ENCODE measurements at places on chromosomes 7 and 10.

DNA sequence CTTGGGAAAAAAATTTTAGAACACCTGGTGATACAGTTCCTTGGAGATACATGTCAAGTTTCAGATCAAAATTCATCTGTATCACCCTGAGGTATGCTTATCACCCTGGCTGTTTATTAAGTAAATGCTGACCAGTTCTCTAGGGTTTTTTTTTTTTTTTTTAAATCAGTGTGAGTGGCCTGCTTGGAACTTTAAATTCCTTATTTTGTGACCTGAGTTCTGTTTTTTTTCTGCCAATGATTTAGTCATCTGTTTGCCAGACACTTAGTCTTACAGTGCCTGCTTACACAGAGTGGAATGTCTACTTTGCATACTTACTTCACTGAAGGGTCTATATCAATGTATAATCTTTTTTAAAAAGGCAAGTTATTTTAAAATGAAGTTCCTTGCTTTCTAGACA is 1.8 kb downstream of the TSPAN13 start:
- no peak for DNase-seq

DNA sequence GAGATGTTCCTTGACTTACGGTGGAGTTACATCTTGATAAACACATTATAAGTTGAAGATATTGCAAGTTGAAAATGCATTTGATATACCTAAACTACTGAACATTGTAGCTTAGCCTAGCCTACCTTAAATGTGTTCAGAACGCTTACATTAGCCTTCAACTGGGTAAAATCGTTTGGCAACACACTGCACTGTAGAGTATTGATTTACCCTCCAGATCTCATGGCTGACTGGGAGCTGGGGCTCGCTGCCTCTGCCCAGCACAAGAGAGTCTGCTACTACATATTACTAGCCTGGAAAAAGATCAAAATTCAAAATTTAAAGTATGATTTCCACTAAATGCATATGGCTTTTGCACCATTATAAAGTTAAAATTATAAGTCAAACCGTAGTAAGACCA is 7.5 kb upstream of the AGR3 start:
- DNase-seq: no peak

DNA sequence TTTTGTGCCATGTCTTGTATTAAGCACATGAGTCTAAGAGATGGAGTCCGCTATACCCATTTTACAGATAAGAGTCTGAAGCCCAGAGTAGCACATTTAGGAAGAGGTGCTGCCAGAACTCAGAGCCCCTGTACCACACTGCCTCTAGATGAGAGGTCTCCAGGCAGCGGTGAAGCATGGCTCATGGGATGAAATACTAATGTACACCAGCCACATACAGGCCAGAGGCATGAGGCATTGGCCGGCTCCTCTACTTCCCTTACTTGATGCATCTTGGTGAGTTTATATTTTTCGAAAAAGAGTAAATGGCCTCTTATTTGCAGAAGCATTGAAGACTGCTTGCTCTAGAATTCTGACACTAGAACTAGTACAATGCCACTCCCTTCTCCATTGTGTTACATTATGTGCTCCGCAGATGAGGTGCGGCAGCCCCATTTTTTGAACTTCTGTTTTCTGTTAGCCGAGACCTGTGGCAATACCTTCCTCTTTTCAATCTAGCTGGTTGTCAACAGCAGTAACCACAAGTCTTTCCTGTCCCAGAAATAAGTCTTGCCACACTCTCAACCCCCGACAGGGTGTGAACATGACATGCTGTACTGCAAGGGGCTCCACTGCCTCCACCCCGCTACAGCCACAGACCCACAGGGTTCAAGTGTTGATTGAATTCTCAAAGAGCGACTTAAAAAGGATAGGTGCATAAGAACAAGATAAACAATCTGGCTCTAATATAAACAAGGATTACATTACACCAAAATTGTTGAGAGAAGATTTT is 145.3 kb downstream of the CELF2 start:
- no peak for DNase-seq

- DNase-seq: no peak
Observed at GRCh38 chr10:48714088-48714487, 29.4 kb downstream of the WDFY4 start.

GRCh38 chr10:87552248-87552929 is 47.7 kb downstream of the MINPP1 start:
- no peak for DNase-seq

GRCh38 chr10:4034907-4035598 is 250.0 kb upstream of the KLF6 start:
- no peak for DNase-seq

- no peak for DNase-seq
Observed at GRCh38 chr10:3071405-3072198, 4.3 kb downstream of the PFKP start.

GRCh38 chr7:22781230-22781711 is 41.4 kb downstream of the TOMM7 start:
- DNase-seq: no peak

GRCh38 chr7:128214463-128214862 is 26.6 kb upstream of the LEP start:
- DNase-seq: no peak

- DNase-seq: peak; percentile 93
Observed at GRCh38 chr7:18126281-18126680, 98.6 kb upstream of the PRPS1L1 start.

DNA sequence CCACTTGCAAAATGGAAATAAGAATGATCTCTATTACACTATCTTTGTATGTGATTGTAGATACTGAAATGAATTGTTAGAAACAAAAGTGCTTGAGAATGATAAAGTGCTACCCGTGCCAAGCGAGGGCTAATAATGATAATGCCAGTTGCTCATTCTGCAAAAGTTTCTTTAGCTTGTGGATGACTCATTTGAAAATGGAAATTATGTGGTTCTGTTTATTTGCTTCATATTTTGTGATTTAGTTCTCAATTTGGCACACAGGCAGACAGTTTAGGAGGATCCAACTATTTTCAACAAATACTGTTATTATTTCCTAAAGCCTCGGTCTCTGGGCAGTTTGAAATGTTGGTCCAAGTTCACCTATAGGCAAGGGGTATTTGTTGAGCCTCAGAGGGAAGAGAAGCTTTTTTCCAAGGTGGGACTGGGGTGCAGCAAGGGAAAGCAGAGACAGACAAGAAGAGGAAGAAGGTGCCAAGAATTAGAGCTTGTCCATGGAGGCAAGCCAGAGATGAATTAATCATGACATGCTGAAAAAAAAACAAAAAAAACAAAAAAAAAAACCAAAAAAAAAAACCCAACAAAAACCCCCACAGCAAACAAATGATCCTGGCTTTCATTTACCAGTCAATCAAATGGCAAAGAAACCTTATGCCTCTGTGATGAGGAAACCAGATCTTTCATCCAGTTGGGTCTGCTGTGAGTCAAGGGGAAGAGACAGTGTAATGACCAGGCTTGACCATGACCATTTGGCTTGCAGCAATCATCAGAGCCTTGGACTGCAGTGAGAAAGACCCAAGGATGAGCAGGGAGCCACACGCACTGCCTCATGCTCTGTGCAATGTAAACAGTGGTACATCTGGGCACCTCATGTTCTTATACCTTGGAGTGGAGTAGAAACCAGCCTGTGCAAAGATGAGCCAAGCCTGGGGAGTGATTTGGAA is 285.0 kb upstream of the HABP2 start:
- no peak for DNase-seq

DNA sequence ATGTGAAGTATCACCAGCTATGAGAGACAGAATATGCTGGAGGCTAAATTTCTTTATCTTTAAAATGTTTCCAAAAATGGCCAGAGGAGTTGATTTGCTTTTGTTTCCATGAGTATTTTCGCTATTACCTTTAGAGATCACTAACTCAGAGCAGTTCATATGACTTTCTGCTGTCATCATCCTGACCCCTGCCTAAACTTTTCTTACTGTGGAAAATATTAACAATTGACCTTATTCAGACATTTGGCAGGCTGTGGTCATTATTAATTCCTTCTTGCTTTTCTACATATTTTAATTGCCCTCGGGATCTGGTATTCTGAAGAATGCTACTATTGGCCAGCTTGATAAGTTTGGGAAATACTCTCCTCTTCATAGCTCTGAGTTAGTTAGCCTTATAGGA is 156.5 kb downstream of the EXOC4 start:
- DNase-seq: no peak

GRCh38 chr10:105872665-105873064 is 1231.6 kb downstream of the SORCS3 start:
- DNase-seq: no peak

DNA sequence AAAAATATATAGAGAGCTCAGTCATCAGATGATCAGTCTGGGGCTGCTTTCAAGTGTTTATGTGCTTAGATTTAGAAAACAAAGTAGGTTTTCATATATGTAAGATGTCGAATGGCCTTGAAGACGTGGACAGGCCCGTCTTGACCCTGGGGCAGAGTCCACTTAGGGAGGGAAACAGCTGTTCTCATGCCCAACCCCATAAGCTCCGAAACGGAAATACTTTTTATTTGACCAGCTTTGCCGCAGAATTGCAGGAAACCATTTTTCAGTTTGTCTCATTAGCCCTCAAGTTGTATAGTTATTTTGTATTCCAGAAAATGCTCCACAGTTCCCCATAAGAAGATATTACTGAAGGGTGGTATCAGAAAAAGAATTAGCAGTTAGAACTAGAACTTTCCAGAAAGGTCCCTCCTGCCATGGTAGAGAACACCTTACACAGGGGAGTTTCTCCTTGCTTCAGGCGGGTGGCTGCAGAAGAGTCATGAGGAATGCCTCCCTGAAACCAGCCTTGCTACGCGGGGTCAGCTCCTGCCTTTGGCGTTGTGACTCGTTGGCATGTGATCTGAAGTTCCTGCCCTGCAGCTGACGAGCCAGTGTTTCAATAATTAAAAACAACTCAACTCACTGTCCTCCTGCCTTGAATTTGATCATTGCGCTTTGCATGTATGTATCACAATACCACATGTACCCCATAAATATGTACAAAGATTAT is 192.7 kb downstream of the CELF2 start:
- DNase-seq: no peak

DNA sequence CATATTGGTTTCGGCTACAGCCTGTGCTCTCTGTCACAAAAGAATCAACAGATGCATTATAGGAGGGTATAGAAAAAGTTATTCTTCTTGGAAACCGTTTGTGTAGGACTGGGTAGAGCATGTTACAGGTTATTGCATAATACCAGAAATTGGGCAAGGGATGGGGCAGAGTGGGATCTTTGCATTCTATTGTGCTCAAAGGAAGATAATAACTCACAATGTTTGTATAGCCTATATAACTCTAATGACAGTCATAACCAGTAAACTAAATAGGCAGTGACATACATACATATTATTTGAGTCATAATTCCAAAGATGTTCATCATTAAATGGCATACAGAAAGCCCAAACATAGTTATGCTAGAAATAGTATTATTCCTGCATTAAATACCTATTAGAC is 179.7 kb downstream of the XPNPEP1 start:
- DNase-seq: no peak

GRCh38 chr7:81908220-81908619 is 138.4 kb upstream of the HGF start:
- no peak for DNase-seq

DNA sequence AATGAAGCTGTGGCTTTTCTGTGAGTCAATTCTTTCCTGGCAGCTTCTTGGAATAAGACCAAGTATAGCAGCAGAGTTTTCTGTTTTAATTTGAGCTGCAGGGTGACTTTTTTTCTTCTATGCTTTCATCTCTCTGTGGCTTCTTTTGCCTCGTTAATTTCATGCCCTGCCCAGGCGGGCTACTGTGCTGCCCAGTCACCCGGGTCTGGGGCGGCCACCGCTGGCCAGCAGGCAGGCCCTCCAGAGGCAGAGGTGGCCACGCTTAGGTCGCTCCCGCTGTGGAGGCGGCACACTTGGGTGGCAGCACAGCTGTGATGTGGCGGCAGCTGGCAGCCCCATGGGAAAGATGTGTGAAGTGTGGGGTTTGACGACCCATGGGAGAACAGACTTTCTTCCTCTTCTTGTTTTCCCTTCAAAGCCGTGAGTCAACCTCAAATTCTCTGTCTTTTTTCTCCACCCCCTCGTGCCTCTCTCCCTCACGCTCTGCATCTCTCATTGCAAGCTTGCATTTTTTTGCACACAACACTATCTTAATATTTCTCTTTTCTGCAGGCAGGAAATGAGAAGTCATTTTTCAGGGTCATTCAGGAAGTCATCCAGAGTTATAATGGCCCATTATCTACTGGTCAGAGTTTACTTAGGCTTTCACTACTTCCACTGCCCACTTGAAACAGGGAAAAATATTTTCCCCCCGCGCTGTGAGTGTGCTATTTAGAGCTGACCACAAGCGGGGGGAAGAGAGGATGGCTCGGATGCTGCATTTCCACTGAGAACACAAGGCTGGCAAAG is 67.8 kb downstream of the EGFR start:
- peak; percentile 50 for DNase-seq

GRCh38 chr7:54725255-54725654 is 33.8 kb downstream of the SEC61G start:
- no peak for DNase-seq

DNA sequence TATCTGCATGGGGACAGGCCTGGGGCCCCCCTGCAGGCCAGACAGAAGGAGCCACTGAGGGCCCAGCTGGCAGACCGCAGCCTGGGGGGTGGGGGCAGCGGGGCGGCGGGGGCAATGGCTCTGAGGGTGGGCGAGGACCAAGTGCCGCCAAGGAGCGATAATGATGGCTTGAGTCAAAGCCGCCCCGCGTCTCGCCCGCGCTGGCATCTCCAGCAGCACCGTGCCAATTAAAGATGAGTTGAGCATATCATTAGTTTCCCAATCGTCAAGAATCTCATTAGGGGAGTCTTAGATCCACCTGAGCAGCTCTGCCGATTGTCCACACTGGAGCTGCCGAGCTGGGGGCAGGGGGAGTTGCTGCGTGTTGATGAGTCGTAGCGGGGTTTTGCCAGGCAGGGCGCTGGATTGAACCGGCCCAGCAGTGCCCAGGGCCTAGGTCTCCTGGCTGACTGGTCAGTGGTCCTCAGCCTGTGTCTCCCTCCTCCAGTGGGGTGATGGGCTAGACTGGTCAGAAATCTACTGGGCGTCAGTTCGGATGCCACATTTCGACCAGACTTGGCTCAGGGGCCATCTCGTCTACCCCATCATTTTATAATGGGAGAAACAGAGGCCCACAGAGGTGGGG is 41.0 kb upstream of the PSMG3 start:
- DNase-seq: no peak

GRCh38 chr7:26549281-26549944 is 257.8 kb downstream of the SNX10 start:
- no peak for DNase-seq

GRCh38 chr7:157117796-157118195 is 20.9 kb upstream of the UBE3C start:
- no peak for DNase-seq

- DNase-seq: no peak
Observed at GRCh38 chr7:142626420-142627035, 122.7 kb upstream of the PRSS1 start.

- no peak for DNase-seq
Observed at GRCh38 chr7:75835688-75836285, 22.2 kb upstream of the CCL24 start.

GRCh38 chr7:92717623-92717992 is 118.8 kb downstream of the CDK6 start:
- DNase-seq: no peak

- DNase-seq: no peak
Observed at GRCh38 chr10:127300868-127301321, 104.5 kb upstream of the INSYN2A start.

GRCh38 chr7:109354552-109354951 is 784.9 kb downstream of the DNAJB9 start:
- no peak for DNase-seq
